ENCODE measurements at places on chromosomes 5 and 9.

DNA sequence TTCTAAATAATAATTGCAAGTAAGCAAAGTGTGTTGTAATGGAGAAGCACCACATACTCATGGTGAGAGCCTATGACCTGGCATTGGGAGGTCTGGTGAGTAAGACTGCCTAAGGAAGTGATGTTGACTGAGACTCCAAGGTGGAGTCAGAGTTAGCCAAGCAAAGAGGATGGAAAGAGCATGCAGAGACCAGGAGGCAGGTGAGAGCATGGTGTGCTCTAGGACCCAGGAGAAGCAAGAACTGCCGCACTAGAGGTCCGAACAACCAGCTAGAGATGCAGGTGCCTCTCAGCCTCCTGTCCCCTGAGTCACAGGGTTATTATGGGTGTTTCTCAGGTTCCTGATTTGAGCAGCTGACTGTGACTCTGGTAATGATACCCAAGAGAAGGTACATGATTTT, 27.3 kb downstream of the ANP32B start:
- DNase-seq, result peak; percentile 24

DNA sequence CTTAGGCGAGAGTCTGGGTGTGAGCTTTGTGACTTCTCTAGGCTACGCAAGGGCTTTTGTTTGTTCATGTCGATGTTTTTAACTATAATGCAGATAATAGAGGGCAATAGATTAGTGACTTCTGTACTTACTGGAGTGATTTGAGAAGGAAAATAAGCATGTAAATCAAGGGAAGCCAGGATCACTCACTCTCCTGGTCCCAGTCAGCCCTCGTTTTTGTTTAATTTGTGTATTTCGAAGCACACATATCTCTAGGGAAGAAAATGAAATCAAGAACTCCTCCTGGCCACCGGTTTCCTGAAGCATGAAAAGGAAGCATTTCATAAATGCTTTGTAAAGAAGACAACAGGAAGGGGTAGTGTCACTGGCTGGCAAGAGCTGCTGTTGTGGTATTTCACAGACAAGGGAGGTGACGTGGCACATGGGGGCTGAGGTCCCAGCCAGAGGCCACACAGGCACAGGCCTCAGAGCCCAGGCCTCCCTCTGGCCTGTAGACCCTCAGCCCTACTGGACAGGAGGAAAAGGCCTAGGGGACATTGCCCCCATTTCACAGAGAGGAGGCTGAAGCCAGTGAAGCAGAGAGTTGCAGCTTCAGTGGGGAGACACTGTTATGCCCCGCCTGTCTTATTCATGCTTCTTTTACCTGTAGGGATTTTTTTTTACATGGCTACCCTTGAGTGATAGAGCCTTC, 34.1 kb downstream of the IRF1 start:
- DNase-seq, result peak; percentile 92

DNA sequence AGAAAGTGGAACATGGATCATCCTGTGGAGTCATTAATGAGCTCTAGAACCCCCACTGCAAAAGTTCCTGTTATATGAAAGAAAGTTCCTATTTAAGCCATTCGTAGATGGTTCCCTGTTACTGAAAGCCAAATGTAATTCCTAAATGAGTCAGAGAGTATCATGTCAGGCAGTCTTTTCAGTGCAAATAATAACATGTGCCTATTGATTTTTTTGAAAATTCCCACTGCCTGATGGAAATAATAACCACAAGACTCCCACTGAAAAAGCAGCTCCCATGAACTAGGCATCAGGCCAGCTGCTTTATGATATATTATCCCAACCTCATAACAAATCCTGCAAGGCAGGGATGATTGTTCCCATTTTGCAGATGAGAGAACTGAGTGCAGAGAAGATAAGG, 217.2 kb downstream of the DAB2IP start:
- peak; percentile 4 for DNase-seq

- no peak for DNase-seq
Measured at GRCh38 chr5:372996-373709, 51.6 kb downstream of the AHRR start.

GRCh38 chr9:130462685-130463540, 18.2 kb downstream of the ASS1 start:
- DNase-seq, result no peak

GRCh38 chr5:135139381-135140134, 105.5 kb upstream of the PITX1 start:
- peak; percentile 94 for DNase-seq

DNA sequence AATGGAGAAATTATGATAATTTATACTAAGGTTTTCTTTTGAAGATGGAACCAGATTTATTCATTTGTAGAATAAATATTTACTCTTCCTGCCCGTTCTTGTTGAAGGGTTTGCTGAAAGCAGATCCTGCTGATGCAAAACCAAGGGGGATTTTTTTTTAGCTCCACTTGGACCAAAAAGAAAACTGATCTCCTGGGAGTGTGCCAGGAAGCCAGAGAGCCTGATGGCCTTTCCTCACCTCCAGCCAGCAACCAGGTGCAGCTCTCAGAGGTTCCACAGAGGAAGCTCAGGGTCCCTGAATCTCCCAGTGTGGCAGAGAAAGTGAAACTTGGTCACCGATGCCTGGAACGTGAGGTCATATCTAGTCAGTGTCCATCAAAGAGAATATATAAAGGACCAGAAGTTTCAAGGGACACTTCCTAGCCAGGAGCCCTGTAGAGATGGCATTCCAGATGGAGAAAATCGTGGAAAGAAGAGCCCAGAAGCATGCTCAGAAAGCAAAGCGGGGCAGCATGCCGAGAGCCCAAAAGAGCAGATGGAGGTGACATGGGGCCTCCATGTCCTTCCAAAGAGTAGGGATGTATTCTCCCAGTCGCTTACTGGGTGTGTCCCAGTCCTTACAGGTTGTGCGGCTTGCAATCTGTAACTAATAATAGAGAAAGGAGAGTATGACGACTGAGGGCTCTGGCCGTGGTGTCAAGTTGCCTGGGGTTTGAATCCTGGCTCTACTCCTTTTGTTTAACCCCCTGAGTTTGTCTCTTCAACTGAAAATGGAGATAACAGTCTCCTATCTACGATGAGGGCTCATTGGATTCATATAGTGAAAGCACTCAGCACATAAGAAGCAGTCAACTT, 12.2 kb downstream of the AFAP1L1 start:
- DNase-seq, result no peak

DNA sequence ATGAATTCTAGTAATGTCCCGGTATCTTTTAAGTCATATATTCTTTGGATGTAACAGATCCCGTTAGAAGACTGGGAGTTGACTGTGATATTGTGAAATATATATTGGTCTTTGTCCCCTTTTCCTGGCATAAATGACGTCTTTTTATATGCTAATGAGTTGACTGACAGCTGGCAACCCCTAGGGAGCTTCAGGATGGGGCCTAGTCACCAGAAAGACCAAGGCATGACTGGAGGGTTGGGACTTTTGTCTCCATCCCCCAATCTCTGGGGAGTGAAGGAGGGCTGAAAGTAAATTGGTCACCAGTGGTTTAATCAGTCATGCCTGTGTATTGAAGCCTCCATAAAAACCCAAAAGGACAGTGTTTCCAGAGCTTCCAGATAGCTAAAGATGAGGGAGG, 241.6 kb downstream of the PJA2 start:
- no peak for DNase-seq

GRCh38 chr9:81456431-81457006, 232.8 kb downstream of the TLE1 start:
- DNase-seq, result no peak

DNA sequence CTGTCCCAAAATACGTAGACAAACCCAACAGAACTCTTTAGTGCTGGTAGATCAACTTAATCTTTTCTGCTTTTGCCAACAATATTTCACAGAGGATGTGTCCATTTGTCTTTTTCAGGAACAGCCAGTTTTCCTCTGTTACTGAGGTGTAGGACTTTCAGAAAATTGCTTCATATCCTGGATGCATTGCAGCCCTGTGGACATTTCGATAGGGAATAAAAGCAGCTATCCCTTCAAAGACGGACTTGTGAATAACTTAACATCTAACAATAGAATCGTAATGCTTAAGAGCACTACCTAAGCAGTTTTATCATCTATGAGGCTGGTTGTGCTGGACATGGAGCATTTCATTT, 59.7 kb downstream of the PCSK1 start:
- no peak for DNase-seq

DNA sequence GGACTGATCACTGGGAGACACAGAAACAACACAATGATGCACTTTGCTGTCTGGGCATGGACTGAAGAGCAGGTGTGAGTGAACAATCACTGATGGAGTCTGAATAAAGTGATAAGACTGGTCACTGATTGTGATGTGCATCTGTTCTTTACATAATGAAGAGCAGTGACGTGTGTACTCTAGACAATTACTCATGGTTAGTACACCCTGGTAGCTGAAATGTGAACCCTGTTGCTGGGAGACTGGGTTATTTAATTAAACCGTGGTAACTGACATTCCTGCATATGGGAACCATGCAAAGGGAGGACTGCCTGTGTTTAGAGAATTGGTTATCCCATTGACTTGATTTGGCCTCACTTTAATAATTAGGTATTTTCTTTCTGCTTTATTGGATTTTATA, 202.9 kb downstream of the NR2F1-AS1 start:
- no peak for DNase-seq

GRCh38 chr5:31383734-31384133, 148.2 kb downstream of the DROSHA start:
- no peak for DNase-seq

DNA sequence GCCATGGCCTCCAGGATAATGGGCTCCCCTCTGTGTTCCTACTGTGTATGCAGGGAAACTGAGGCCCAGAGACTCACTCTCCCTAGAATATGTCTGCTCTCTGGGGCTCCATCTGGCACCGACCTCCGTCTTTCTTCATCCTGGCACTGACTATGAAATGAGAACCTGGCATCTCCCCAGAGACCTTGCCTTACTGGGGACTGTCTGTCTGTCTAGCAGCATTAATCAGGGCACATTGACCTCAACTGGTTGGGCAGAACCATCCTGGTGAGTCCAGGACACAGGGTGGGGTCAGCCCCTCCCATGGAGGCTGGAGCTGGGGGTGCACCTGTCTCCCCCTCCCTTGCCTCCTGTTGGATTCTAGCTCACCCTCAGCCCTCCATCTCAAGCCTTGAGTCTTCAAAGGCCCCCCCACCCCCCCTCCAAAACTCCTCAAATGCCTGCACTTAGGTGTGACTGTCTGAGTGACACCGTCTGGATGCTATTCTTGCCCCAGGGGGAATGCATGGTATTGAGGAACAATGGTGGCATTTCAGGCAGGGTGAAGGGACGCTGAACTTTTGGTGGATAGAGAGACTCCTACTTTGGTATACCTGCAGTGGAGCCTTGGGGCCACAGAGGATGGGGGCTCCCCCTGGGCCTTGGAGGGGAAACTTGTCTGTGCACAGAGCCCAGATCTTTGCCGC, 12.8 kb upstream of the PITX1 start:
- no peak for DNase-seq

GRCh38 chr9:78000221-78000620, 31.4 kb downstream of the GNAQ start:
- no peak for DNase-seq

- no peak for DNase-seq
Measured at GRCh38 chr9:85408494-85408893, 333.3 kb downstream of the AGTPBP1 start.

DNA sequence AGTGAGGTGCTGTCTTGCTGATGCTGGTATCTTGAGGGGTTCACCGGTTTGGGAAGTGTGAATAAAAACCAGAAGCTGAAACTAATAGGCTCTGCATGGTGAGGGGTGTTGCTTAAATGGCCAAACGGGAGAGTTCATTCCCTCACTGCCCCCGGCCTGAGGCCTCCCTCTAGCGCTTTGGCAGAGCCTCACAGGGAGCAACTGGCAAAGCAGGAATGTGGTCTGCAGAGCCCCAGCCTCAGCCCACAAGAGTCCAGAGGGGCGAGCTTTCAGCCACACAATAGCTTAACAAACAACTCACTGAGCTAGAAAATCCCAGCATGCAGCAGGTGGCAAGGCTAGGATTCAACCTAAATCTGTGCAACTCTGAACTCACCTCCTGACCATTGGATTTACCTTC, 234.8 kb downstream of the MED10 start:
- no peak for DNase-seq

DNA sequence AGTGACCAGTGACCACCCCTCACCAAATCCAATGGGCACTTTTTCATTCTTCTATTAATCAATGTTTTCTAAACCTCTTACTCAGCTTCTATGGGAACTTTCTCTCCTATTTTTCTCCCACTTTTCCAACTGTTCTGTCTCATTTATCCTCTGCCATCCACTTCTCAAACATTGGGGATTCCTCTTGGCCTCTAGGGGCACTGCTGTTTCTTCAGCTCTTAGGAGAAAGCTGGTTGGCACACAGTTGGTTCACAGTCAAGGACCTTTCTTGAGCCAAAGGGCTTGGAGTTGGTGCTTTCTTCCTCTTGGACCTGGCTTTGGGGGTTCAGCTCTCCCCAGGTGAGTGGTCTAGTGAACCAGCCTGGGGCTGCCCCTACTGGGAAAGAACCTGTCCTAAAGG, 112.2 kb upstream of the LHFPL2 start:
- DNase-seq, result peak; percentile 11

DNA sequence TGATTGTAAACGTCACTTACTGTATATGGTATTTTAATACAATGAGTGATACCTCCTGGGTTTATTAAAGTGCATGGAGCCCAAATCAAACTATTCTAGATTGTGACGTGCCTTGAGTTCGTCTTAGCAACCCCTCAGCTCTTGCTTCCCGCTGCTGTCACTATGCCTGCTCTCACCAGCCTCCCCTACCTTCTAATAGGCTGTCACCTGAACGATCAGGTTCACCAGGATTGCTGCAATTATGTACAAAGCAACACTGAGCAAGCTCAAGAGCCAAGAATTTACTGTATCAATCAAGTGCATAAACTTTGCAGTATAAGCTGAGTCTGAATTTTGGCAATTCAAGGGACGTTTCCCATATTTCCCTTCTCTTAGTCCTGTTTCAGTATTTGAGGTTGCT, 3.0 kb downstream of the LECT2 start:
- no peak for DNase-seq

DNA sequence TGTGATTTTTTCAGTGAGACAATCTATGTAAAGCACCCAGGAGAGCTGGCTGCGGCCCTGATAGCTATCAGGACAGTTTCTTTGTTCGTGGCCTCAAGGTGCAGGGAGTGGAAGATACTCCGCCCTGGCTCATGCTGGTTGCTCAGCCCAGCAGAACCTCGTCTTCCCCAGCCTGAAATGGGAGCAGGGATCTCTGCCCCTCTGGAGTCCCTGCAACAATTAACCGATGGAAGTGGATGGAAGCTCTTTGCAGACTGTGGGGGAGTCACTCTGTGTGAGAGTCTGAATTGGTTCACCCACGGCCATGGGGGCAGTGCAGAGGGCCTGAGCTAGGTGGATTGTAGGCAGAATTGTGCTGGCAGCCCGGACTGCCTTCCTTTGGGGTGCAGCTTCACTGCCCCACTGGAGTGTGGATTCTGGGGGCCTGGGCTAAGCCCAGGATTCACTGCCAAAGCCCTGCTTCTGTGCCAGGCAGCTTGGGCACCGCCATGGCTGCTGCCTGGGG, 2.8 kb downstream of the AIF1L start:
- DNase-seq, result no peak

DNA sequence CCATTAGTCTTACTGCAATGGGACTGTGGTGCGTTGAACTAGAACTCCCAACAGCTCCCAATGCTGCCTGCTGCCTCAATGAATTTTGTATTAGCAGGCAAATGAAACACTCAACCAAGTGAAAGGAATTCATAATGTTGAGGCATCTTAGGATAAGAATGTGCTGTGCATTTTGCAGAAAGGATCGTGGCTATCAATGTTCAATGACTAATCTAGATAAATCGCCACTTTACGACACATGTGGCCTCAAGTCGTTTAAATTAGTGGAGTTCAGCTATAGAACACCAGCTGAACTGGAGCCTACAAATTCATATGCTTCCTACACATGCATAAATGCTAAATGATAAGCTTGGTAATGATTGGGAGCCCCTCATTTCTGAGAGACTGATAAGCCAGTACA, 318.4 kb downstream of the PSAT1 start:
- DNase-seq, result no peak

- DNase-seq, result no peak
Measured at GRCh38 chr9:131616983-131617604, 71.8 kb downstream of the PRRT1B start.

All from inflammatory macrophage treated with lipopolysaccharide for 4 hours (primary cell).